NCI-H774 (cell line): ENCODE measurements at places on chromosomes 7 and 10.

DNA sequence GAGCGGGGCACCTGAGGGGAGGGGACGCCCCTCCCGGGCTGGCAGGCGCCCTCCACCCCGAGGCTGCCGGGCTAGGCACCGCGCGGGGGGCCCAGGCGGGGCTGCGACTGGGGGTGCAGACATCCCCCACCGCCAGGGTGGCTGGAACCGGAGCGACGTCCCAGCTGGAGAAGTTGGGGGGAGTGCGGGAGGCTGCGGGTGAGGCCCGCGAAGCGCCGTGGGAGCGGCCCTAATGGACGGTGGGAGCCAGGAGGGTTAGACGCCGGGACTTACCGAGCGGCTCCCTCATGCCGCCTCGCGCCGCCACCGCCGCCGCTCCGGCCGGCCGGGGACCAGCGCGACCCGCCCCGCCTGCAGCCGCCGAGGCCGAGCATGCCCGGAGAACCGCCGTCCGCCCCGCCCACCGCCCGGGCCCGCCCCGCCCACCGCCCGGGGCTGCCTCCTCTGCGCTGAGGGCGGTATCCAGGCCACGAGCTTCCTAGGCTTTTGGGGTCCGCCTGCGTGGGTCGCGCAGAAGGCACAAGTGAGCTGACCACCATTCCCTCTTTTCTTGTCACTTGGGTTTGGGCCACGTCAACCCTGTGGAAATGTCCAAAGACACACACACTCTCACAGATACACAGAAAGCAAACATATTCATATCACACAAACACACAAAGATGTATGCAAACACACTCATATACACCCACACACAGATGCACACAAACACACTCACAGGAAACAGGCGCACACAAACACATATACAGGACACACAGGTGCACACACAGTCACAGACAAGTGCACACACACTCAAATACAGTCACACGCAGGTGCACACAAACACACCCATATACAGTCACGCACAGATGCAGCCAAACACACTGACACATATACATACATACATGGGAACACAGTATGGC, at the start of gene JCAD:
Gene JCAD (minus strand): TSS at position 378 of the 899 bp plus-strand sequence. CDS start 11,774 bp downstream, outside the sequence.
- DNase-seq: peak; percentile 36

- DNase-seq: no peak
Measured at GRCh38 chr10:81733542-81733941, 141.5 kb upstream of the NRG3 start.

GRCh38 chr10:124508070-124508667, 46.5 kb downstream of the LHPP start:
- peak; percentile 12 for DNase-seq

DNA sequence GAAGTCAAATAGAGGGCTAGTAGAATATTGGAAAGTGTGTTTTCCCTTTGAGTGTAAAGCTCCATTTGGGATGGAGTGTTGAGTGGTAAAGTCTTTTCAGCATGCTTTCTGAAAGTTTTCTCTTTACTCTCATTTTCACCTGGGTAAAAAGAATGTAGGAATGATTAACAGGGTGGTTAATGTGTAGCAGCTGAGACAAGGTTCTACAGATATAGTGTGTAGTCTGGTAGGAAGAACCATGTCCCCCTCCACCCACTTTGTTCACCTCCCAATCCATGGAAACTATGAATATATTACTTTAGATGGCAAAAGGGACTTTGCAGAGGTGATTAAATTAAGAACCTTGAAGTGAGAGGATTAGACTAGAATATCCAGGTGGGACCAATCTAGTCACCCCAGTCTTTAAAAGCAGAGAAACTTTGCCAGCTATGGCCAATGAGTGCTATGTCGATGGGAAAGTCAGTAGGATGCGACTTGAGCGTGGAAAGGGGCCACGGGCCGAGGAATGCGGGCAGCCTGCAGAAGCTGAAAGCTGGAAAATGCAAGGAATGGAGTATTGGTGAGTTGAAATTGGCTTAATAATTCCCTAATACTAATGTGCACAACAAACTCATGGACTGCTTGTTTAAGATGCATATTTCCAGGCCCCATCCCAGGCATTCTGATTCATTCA, 166.3 kb upstream of the AHR start:
- no peak for DNase-seq

- no peak for DNase-seq
Measured at GRCh38 chr7:24932815-24933214, 47.2 kb downstream of the OSBPL3 start.

DNA sequence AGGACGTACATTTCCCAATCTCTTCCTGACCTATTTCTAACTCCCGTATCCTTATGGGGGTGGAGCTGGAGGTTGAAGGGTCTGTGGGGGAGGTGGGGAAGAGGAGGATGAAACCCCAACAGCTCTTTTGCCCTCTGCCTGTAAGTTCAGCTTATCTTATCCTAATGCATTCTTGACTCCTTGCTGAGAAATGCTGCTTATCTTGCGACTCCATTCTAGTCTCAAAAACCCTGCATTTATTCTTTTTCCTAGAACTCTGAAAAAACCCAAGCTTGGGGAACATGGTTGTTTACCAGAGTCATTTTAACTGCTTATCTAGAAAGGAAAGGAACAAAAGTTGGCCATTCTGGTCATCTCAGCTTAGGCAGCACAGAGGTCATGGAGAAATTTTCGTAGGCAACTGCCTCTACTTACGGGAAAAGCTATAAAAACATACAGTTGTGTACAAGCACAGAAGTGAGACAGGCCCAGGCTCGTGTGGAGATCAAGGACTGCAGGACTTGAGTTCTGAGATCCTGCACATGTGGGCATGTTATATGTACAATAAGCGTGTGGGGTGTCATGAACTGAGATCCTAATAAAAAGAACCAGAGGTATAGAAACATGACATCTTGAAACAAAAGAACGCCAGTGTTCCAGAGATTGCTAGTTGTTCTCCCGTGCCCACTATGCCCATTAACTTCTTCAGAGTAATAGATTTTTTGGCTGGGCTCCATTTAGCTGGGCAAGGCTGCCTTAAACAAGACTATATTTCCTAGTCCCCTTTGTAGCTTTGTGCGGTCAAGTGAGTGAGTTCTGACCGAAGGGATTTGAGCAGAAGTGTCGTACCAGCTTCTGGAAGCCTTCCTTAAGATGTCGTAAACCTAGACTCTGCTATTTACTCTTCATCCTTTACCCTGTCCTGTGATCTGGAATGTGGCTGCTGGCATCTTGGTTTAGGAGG, 9.6 kb downstream of the INMT start:
- no peak for DNase-seq
